ENCODE measurements at places on chromosomes 11 and 22.

- no peak for DNase-seq
These were observed 80.7 kb downstream of the ARHGAP20 start for GRCh38 chr11:110631551-110631950.

DNA sequence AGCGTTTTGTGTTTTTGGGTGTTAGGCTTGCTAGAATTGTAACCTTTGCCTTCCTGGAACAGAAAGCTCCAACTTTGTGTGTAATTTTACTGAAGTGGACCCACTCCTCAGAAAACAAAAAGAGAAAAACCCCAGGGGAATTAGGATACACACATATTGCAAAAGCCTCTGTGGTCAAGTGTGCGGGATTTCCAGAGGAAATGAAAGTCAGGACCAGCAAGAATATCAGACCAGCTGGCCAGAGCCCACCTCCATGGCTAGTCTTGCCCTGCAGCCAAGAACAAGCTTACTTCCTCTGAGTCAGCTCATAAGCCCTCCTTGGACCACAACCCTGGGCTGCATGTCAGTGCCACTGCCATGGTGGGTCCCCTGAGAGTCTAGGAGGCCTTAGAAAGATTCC is 37.0 kb upstream of the FTH1 start:
- DNase-seq, result peak; percentile 82

GRCh38 chr11:12897390-12897789 is 111.7 kb upstream of the RASSF10 start:
- no peak for DNase-seq

DNA sequence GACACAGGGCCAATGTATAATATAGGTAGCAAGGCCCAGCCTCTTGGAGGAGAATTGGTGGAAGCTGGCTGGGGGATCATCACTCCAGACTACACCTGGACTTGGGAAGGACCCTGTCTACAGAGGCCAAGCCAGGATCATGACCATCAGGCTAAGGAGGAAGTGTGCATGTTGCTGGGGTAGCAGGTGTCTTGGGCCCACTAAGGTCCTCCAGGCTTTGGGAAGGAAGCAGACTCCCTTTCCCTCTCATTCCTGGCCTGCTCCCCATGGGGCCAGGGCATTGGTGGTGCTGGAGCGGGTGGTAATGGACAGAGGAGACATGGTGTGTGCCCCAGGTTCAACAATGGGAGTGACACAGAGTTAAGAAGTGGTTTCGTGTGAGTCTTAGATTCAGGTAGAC is 16.0 kb upstream of the TUB start:
- no peak for DNase-seq

- DNase-seq, result no peak
These were observed 83.7 kb downstream of the TRAF6 start for GRCh38 chr11:36426226-36426848.

DNA sequence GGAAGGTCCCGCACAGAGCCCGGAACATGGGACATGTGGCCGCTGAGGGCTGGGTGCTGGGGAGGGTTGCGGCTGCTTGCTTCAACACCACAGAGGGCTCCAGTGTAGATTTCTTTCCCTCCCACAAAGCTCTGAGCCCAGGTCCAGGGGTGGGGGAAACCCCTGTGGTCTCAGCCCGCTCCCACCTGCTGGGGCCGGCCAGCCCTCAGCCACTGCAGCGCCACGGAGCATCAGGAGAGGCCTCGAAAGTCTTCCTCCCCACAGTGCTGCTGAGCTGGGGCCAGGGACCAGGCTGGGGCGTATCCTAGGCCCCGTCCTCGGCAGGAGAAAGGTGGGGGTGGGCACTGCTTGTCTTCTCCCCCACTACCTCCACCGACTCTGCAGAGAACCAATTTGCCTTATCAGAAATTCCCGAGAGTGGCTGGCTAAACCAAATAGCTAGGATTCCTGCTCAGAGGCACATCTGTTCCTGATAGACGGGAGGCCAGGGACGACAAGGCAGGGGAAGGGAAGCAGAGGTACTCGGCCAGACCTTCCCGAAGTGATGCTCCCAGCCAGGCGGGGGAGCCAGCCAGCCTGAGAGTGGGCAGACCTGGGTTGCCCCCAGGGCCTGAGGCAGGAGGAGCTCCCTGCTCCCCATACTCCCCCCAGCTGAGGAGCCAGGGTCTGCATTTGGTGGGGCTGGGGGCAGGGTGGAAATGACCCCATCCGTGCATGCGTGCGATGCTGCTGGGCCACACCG is 18.7 kb downstream of the IGF2 start:
- no peak for DNase-seq

DNA sequence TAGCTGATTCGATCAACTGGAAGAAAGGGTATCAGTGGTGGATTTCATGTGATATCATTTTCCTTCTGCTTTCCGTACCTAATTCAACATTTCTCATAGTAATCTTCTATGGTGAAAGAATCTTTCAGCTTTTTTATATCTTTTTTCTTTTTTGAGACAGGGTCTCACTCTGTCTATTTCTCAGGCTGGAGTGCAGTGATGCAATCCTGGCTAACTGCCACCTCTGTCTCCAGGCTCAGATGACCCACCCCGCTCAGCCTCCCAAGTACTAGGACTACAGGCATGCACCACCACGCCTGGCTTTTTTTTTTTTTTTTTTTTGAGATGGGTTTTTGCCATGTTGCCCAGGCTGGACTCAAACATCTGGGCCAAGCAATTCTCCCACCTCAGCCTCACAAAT is 18.6 kb upstream of the CHORDC1 start:
- DNase-seq, result no peak

- no peak for DNase-seq
These were observed 106.1 kb upstream of the HSD17B12 start for GRCh38 chr11:43574411-43574810.

- peak; percentile 85 for DNase-seq
These were observed 15.4 kb downstream of the PRR14L start for GRCh38 chr22:31734512-31734911.

- no peak for DNase-seq
These were observed 534.9 kb downstream of the MIAT start for GRCh38 chr22:27192135-27192829.

- DNase-seq, result no peak
These were observed 12.6 kb downstream of the TECTA start for GRCh38 chr11:121113611-121114010.

DNA sequence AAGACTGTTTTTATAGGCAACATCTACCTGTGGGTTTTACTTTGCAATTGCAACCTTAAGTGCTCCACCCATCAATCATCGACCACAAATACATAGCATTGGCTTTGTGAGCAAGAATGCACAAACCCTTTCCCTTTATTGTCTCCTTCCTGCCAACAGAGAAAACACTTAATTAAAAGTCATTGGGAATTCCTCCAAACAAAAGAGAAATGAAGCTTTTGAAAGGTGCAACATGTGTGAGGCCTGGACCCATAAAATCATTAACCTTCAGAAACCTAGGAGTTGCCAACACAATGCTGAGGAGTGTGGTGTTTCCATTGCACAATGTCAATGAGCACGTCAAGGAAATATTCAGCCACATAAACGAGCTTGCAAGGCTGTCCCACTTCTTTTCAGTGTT is 223.2 kb downstream of the BLID start:
- DNase-seq, result peak; percentile 56

- DNase-seq, result peak; percentile 26
These were observed 6.9 kb downstream of the SBF2 start for GRCh38 chr11:10287140-10287539.

- DNase-seq, result no peak
These were observed 60.8 kb downstream of the MYO7A start for GRCh38 chr11:77188633-77189491.

- peak; percentile 93 for DNase-seq
These were observed 10.9 kb upstream of the MFNG start for GRCh38 chr22:37497062-37497599.

- DNase-seq, result peak; percentile 83
These were observed 4.5 kb upstream of the TIMP3 start for GRCh38 chr22:32796865-32797573.

DNA sequence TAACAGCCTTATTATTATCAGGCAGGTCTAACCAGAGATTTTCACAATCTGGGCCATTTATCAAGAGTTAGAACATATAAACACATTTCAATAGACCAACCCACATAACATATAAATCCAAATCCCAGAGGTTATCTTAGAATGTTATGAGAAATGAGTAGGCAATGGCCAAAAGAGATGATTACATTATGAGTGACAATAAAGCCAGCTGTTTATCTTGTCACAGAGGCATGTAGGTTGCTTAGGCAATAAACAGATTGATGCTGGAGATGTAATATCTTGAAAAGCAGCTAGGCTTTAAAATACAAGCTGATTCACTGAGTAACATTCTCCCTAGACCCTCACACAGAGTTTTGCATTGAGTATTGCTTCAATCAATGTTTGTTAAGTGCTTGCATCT is 148.5 kb upstream of the SESN3 start:
- DNase-seq, result no peak

DNA sequence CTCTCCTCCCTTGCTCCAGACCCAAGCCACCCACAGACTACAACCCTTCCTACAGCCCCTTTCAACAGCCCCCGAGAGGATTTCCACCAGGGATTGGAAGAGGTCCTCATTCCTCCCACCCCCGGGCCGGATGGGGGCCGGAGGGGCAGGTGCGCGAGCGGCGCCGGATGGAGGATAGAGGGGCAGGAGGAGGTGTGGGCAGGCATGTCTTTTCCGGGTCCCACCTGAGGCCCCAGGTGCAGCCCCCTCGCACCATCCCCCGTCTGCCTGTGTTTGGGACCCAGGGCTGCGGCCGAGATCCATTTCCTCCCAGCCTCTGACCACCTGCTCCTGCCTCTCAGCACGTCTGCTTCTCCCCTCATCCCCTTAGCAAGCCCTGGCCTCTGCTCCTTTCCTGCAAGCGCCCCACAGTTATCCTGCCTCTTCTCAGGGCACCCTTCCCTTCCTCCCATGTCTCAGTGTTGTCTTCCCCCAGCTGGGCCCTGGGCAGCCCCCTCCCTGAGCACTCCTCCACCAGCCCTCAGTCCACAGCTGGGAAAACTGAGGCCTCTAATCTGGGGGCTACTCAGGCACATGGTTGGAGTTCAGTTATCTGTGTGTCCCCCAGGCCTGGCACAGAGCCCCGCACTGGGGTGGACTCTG is 19.3 kb upstream of the CBX7 start:
- DNase-seq, result no peak

GRCh38 chr11:62556108-62556874 is 9.7 kb upstream of the AHNAK start:
- peak; percentile 95 for DNase-seq

GRCh38 chr22:49328630-49329405 is 498.9 kb downstream of the BRD1 start:
- DNase-seq, result no peak

DNA sequence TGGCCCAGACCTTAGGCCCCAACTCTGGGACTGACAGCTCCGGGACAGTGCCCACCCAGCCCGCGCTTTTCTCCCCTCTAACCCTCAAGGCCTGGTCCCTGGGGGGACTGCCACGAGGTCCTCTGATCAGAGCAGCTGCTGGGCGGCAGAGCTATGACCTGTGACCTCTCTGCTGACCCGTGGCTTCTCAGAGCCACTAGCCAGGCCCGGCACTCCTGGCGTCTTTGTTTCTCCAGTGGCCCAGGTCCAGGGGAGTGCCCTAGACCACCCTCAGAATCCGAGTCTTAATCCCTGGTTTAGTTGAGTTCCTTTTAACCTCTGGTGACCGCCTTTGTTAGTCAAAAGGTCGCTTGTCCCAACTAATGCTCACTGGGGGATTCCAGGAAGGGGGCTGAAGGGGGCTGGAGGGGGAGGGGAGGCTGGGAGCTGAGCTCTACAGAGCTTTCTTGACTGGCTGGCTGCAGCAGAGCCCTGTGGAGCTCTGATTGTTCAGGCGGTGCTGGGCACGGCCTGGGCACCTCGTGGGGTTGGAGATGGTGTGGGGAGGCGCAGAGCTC is 1.2 kb downstream of the FBLN1 start:
- no peak for DNase-seq

DNA sequence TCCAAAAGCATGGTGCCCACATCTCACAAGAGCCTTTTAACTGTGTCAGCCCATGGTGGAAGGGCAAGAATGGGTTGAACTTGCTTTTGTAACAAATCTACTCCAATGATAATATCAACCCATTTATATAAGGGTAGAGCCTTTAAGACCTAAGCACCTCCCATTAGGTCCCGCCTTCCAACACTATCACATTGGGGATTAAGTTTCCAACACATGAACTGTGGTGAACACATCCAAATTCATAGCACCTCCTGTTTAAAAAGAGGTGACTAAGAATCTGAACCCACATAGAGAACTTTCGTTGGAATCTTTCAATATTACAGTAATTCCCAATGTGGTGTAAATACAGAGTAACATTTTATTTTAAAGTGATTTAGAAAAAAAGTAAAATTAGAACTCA is 9.2 kb upstream of the CNTF start:
- no peak for DNase-seq

DNA sequence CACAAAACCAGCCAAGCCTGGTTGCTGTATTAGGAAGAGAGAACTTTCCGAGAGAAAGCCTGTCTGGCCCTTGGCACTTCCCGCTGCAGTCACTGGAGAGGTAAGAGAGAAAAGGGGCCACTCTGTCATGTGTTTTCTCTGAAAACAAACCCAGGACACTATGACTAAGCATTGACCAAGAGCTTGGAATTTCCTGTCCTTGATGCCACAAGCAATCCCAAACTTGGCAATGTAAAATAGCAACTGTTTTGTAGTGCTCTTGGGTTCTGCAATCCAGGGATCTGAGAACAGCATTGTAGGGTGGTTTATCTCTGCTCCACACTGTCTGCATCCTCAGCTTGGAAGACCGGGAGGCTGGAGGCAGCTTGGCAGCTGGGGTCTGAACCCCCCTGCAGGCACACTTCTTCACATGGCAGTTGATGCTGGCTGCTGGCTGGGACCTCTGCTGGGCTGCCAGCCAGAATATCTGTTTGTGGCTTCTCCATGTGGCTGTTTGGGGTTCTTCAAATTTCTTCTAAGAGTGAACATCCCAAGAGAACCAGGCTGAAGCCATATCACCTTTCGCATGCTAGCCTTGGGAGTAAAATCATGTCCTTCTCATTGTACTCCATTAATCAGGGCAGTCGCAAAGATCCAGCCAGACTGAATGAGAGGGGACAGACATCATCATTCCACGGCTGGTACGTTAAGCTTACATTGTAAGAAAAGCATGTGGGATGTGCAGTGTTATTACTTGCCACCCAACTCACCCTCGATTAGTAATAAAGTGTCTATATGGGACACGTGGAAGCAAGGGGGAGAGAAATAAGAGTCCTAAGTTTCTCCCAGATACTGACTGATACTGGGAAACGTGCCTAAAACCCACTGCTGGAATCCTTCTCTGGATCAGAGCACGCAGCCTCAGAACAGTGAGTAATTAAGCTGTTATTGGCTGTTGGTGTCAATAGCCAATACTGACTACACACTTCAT is 537.4 kb upstream of the B3GAT1 start:
- DNase-seq, result peak; percentile 77

DNA sequence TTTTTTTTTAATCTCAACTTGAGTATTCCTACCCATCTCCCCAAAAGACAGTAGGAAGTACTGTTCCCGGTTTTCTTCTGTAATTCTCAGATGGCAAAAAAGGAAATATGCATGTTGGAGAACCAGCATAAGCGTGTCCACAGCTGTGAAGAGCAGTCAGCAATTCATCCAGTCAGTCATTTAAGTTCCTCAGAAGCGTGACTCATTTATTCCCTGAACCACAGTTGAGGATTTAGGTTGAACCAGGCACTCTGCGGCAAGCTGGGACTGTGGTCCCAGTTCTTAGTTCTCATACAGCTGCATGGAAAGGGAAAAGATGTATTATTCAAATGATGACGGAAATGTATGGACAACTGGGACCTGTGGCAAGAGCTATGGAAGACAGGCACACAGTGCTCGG is 61.0 kb upstream of the MYO18B start:
- no peak for DNase-seq

- DNase-seq, result peak; percentile 100
These were observed 1130.4 kb downstream of the LRRC4C start for GRCh38 chr11:40328890-40329614.

- no peak for DNase-seq
These were observed 35.7 kb upstream of the NNMT start for GRCh38 chr11:114260483-114260882.
